ENCODE measurements at places on chromosomes 13 and 19.

DNA sequence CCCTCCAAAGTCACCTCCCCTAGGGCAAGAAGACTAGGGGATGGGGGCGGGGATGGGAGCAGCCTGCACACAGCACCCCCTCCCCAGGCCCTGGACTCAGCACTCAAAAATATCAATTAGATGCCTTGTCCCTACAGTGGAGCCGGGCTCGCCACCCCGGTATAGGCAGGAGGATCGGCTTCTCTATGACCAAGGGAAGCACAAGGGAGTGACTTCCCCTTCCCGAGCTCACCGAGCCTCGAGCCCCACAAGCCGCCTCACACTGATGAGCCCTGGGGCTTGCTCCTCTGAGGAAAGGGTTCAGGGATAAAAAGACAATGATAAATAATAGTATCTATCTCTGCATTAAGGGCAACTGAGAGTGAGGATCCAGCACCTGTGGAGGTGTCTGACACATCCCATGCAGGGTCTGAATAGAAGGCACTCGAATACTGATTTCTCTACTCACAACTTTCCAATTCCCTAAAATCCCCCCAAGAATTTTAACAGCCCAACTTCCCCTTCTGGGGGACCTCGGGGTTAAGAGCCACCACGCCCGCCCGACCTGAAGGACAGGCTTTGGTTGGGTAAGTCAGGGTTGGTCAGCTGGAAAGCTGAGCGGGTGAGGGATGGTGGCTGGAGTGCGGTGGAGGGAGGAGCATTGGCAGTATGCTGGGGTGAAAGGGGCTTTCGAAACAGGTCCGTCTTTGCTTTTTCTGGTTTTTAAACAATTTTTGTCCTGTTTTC, 51.3 kb downstream of the STK24 start:
- no peak for DNase-seq

- DNase-seq, result no peak
Observed at GRCh38 chr13:31081316-31081715, 80.4 kb downstream of the HSPH1 start.

DNA sequence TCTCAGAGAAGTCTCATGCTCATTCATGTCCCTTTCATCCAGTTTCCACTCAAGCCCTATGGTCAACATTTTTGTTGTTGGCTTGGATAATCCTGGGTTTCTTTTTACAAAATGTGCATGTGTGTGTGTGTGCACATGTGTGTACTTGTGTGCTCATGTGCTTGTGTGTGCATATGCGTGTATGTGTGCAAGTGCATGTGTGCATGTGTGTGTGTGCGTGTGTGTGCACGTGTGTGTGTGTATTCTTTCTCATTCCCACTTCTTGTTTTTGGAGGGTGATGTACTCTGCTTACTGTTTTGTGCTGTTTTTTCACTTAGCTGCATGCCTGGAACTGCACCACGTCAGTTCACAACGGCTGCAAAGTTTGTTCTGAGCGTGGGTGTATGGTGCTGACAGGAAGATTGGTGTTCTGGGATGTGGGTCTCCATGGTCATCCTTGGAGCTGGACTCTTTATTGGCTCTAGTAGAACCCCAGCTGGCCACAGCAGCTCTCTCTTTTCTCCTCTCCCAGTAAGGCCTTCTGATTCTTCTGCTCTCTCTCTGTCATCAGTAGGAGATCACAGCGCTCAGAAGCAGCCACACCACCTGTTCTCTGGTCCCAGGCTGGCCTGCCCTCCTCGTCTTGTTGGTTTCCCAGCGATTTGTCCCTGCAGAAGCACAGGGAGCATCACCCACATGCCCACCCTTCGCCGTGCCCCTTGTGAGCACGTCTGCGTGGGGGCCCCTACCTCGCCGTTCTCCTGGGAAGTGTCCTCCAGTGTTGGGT, 60.8 kb downstream of the SOX1 start:
- no peak for DNase-seq

- no peak for DNase-seq
Observed at GRCh38 chr13:97834250-97834649, 119.2 kb upstream of the IPO5 start.

DNA sequence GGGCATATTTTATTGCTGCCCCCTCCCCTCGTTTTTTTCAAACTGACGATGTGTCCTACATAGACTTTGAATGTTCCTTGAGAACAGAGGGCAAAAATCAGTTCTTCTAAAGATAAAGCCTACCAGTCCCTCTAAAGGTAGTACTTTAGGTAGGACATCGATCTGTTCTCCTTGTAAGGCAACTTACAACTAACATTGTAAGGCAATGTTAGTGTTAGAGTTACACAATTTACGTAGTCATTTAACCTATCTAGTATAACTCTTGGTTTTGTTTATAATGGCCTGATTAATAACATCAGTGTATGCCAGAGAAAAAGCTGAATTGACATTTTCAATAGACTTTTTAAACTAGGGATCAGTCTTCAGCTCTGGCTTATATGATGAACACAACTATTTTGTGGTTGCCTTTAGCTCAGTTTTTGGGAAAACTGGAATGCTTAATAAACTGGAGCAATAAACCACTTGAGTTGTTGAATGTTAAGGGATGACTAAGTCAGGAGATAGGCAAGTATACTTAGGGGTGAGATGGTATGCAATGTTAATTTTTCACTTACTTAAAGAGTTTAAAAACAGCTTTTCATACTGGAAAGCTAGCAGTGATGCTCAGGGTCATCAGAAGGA, 2.2 kb downstream of the NDFIP2 start:
- DNase-seq, result no peak

DNA sequence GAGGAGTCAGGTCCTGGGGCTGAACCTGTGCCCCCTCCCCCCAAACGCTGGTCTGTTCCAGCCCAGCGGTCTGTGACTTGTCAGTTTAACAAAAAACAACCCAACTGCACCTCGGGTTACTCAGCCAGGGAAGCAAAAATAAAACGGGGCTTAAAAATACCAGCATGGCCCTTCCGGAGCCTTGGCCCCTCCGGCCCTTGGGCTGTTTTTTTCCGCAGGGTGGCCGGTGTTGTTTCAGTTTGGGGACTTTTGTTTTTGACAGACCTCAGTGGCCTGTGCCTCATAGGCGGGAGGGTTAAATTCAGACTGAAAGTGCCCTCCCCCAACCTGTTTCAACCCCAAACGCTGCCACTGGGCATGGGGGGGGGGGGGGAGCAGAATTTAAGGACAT, 4.0 kb downstream of the TCF3 start:
- no peak for DNase-seq

- no peak for DNase-seq
Observed at GRCh38 chr13:106466691-106467426, 68.6 kb downstream of the EFNB2 start.

DNA sequence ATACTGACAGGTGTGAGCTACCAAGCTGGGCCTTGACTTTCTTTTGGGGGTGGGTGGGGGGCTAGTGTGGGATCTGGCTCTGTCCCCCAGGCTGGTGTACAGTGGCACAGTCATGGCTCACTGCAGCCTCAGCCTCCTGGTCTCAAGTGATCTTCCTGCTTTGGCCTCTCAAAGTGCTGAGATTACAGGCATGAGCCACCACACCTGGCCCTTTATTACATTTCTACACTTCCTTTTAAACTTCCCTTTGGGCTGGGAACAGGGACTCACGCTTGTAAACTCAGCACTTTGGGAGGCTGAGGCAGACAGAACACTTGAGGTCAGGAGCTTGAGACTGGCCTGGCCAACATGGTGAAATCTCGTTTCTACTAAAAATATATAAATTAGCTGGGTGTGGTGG, 12.0 kb downstream of the FTL start:
- DNase-seq, result no peak

- DNase-seq, result peak; percentile 71
Observed at GRCh38 chr13:110713981-110714796, 689 bp downstream of the ING1 start.

- DNase-seq, result peak; percentile 52
Observed at GRCh38 chr19:17235971-17236777, 9.5 kb downstream of the NR2F6 start.

- DNase-seq, result peak; percentile 77
Observed at GRCh38 chr19:35044317-35045117, 3.0 kb downstream of the HPN start.

- DNase-seq, result no peak
Observed at GRCh38 chr19:12955996-12956395, 1.0 kb downstream of the GADD45GIP1 start.

- DNase-seq, result no peak
Observed at GRCh38 chr13:30006246-30006645, 155.8 kb upstream of the UBL3 start.

- no peak for DNase-seq
Observed at GRCh38 chr19:55344444-55344843, 4.8 kb downstream of the KMT5C start.

GRCh38 chr13:32022311-32022710, 9.3 kb upstream of the FRY start:
- DNase-seq, result no peak

- DNase-seq, result no peak
Observed at GRCh38 chr13:114258589-114258988, 22.8 kb upstream of the UPF3A start.

DNA sequence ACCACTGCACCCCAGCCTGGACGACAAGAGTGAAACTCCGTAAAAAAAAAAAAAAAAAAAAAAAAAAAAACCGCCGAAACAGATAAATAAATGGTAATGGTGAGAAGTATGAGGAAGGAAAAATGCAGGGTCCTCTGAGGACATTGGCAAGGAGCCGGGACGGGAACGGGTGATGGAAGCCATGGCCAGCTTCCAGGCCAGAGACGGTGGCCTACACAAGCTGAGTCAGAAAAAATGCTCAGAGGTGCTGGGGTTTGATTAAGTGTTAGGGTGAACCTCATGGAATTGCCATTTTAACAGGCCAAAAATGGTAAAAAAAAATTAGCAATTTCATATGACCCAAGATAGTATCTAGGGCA, 866 bp upstream of the ZSWIM4 start:
- DNase-seq, result no peak

Measured in activated CD4-positive, alpha-beta T cell treated with anti-CD3 and anti-CD28 coated beads, Interleukin-2, amount 50 U/mL, for 48 hours (primary cell).